Activated CD4-positive, alpha-beta memory T cell treated with anti-CD3 and anti-CD28 coated beads for 36 hours (primary cell): ENCODE measurements at places on chromosomes 16 and 17. TPM values are rescaled to one million over a fixed set of nuclear protein-coding genes. Genes with fewer than 3 reads are reported as not detected.
A peak's percentile ranks its signal among the peaks of the same experiment; 100 is the strongest.

DNA sequence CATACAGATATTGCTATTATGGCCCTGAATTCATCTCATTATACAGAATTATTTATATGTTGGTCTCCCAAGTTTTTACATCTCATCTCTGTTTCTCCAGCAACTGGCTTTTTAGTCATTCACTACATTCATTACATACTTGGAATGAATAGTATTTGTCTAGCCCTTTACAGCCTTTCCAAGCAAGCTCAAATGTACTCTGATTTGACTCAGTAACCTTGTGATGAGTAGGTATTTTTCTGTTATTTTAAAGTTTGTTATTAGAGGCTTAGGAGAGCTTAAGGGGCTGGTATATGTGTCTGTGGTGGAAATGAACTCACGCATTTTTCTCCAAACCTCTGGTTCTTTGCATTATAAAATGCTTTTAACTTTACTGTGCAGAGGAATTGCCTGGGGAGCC is 224.7 kb downstream of the SNX29 start:
- no peak for DNase-seq

Gene SOX15
- total RNA-seq = 0.29 TPM

GRCh38 chr17:4109449-4109848 is 33.4 kb downstream of the ZZEF1 start:
- DNase-seq = peak; percentile 24

DNA sequence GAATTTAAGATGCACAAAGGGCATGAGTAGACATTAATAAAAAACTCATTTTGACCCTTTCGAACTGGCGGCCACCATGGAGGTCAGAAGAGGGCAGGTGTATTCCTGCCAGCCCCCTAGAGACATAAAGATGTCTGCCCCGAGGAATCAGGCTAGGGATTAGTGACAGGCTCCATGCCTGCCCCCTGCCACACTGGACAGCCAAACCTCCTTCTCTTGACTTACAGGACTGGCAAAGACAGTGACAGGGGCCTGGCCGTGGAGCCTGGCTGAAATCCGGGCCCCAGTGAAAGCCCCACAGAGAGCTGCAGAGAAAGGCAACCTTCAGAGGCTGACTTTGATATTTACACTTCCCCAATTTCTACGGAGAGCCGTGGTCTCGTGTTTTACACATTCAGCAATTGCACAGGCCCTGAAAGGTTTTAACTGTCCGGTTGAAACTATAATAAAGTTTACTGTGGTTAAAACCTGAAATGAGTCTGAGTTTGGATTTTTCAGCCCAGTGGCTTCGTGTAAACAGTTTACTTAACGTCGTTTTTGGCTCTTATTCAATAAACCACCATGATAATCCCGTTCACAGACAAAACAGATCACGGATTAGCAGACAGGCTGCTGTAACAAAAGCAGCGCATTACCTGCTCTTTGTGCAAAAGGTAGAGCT is 243.9 kb upstream of the MYOCD start:
- DNase-seq = no peak

Gene DOC2B
- 0.12 TPM for total RNA-seq

Gene CACNG5
- total RNA-seq = not detected

- DNase-seq = no peak
These were observed 18.7 kb upstream of the ANKRD40CL start for GRCh38 chr17:50785946-50786570.
